Stimulated activated CD4-positive, alpha-beta T cell treated with anti-CD3 and anti-CD28 coated beads, Interleukin-1b, Interleukin-23, amount 100 ng/mL, for 1 hour (primary cell): ENCODE measurements at places on chromosomes 1 and 21.

DNA sequence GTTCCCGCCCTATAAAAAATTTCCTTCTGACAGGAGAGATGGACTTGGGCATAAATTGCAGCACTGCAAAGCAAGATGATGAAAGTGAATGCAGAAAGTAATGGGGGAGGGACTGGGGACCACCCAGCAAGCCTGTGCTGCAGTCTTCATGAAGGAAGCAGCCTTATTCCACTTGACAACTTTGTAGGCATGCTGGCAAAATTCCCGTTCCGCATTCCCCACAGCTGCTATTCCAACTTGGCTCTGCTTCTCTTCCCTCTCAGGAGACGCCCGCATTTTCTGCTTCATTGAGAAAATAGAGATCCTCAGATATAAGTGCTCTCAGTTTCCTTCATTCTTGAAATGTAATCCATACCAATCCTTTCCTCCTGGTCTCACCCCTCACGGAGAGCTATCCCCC is 2.4 kb downstream of the HMGB4 start:
- no peak for DNase-seq

- no peak for DNase-seq
Measured at GRCh38 chr21:41639766-41640165, 127.1 kb downstream of the RIPK4 start.

GRCh38 chr1:74504125-74504932 is 8.1 kb downstream of the LRRC53 start:
- no peak for DNase-seq

GRCh38 chr1:109361649-109362048 is 36.1 kb downstream of the SORT1 start:
- DNase-seq = no peak

GRCh38 chr21:37208056-37208721 is 58.9 kb downstream of the VPS26C start:
- DNase-seq = no peak

DNA sequence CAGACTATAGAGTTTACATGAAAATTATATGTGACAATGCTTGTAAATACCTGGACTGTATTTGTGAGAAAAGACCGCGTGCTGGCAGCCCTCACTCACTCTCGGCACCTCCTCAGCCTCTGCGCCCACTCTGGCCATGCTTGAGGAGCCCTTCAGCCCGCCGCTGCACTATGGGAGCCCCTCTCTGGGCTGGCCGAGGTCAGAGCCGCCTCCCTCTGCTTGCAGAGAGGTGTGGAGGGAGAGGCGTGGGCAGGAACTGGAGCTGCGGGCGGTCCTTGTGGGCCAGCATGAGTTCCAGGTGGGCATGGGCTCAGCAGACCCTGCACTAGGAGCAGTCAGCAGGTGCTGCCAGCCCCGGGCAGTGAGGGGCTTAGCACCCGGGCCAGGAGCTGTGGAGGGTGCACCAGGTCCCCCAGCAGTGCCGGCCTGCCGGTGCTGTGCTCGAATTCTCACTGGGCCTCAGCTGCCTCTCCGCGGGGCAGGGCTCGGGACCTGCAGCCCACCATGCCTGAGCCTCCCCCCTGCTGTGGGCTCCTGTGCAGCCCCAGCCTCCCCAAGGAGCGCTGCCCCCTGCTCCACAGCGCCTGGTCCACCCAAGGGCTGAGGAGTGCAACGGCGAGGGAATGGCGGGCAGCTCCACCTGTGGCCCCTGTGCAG is 482.5 kb downstream of the AGBL4 start:
- no peak for DNase-seq

DNA sequence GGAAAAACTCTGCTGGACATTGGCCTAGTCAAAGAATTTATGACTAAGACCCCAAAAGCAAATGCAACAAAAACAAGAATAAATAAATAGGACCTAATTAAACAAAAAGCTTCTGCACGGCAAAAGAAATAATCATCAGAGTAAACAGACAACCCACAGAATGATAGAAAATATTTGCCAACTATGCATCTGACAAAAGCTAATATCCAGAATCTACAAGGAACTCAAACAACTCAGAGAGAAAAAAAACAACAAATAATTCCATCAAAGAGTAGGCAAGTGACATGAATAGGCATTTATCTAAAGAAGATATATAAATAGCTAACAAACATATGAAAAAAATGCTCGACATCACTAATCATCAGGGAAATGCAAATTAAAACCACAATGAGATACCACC is 91.2 kb upstream of the PALMD start:
- DNase-seq = no peak

- DNase-seq = no peak
Measured at GRCh38 chr1:109864047-109864822, 46.4 kb upstream of the CSF1 start.

- DNase-seq = no peak
Measured at GRCh38 chr1:107318932-107319331, 178.1 kb downstream of the NTNG1 start.

GRCh38 chr1:153547560-153548551 is 1.2 kb downstream of the S100A3 start:
- DNase-seq = no peak

DNA sequence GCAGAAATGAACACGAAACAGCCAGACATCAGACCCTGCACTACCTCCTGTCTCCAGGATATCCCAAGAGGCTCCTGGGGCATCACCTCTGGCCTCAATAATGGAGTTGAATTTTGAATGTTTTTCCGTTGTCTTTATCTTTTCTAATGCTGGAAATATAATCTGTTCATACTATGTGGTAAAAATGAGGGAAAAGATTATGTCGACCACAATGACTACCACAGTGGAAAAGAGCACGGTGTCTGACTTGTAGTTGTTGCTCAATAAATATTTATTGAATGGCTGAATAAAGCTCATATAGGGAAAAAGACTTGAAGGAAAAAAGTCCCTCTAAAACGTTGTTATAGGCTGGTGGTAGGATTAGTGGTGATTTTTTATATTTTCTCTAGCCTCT is 44.6 kb upstream of the ROR1 start:
- no peak for DNase-seq

GRCh38 chr21:42518215-42518614 is 4.6 kb downstream of the SLC37A1 start:
- DNase-seq = no peak

DNA sequence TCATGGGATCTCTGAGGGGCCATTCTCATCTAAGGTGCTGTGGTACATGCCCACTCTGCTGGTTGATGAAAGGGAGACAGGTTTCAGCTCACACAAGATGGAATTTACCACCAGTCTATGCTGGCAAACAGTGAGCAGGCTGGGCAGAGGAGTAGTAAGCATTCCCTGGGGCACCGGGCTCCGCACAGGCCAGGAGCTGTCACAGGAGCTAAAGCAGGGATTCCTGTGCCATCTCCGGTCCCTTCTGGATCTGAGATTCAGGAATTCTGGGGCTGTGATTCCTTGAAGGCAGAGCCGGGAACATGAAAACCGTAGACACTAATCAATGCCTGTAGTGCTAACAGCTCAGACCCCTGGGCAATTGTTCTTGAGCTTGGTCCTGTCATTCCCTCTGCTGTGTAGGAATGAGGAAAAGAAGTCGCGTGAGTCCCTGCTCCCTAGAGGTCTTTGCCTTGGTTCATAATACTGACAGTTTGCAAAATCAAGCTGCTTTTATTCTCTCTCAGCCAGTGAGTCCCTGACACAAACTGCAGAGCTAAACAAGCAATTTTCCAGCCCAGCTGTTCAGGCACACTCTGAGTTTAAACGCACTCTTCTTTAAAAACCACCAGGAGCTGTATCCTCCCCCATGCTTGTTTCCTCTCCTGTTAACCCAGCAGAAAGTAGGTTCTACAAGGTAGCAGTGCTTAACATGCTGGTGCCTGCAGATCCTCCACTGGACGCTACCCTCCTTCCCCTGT is 52.5 kb downstream of the MDM4 start:
- DNase-seq = no peak

DNA sequence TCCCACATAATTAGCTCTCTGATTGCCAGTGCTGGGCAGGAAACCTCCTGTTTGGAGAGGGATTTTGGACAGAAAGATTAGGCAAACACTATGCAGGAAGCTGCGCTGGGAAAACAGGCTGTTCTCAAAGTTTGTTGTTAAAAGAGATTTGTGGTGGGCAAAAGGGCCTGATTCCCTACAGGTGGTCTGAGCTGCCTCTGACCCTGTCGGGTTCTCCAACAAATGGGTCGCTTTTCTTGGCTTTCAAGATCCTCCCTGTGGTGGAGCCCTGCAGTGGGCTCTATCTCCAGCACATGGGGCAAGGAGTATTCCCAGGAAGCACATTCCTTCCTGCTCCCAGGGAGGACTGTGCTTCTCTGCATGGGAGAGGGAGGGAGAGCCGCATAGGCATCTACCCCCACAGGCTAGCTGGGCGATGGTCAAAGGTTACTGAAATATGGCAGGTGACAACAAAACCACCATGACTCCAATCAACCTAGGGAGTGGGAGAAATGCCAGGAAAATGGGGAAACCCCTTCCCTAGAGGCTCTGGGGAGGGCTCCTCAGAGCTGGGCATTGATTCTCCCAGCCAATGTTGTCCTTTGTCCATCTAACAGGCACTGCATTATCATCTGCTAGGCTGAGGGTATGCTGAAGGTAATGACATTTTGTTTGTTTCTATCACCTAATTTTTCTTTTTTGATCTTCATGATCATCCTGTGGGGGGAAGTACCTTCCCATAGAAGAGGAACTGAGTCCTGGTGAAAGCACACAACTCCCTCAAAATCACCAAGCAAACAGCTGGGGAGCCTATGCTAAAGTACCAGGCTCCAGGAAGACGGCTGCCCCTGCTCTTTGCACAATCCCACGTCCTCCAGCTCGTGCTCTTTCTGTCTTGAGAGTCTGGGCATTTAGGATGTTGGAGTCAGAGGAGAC is 85.3 kb downstream of the PLXNA2 start:
- DNase-seq = no peak

DNA sequence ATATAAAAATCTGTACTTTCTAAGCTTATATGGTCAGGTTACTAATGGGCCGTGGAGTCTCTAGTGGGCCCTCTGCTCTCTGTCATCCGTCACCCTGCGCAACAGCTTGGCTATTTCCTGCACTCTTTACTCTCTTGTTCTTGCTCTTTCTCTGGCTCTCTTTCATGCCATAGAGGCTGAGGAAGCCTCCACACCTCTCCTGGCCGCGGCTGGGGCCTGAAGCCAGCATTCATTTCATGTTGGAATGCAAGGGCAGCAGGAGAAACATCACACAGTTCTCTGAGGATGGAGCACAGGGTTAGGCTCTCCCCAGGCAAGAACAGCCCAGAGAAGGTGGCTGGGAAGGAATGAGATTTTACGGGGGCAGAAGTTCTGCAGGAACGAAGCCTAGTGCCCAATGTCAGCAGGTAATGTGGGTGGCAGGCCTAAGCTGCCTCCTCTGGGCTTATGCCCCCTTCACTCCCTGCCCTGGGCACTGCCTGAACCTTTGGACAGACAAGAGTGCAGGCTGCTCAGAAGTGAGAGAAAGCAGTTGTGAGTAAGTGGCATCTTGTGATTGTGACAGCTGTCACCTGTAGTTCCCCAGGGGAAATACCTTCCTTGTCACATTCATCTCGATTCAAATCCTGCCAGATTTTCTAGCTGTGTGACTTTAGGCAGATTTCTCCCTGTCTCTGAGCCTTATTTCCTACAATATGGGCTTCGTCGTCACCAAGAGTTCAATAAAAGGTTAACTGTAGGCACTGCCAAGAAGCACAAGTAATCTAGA is 3.6 kb upstream of the FHAD1 start:
- no peak for DNase-seq

DNA sequence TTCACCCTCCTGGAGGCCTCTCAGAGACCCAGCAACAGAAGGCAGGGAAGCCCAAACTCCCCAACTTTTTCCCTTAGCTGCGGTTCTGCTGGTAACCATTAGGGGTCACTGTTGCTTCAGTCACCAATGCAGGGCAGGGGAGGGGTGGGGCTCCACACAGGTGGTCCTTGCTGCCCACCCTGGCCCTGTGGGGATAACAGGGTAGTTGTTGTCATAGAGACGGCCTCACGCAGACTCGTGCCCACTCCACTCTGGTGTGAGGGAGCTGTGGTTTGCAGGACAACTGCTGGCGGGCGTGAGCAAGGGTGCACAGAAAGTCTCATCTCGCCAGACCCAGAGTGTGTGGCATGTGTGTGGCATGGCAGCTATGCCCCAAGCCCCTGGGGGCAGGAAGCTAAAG is 19.9 kb downstream of the INSRR start:
- DNase-seq = no peak

DNA sequence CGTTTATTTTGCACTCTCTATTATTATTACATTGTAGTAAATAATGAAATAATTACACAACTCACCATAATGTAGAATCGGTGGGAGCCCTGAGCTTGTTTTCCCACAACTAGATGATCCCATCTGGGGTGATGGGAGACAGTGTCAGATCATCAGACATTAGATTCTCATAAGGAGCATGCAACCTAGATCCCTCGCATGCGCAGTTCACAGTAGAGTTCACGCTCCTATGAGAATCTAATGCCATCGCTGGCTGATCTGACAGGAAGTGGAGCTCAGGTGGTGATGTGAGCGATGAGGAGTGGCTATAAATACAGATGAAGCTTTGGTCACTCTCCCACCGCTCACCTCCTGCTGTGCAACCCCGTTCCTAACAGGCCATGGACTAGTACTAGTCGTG is 112.1 kb downstream of the ROR1 start:
- DNase-seq = no peak
